Effector CD4-positive, alpha-beta T cell (primary cell): ENCODE measurements at places on chromosomes 16 and 17.

GRCh38 chr17:77674358-77674757, 284.1 kb upstream of the TNRC6C start:
- no peak for DNase-seq

DNA sequence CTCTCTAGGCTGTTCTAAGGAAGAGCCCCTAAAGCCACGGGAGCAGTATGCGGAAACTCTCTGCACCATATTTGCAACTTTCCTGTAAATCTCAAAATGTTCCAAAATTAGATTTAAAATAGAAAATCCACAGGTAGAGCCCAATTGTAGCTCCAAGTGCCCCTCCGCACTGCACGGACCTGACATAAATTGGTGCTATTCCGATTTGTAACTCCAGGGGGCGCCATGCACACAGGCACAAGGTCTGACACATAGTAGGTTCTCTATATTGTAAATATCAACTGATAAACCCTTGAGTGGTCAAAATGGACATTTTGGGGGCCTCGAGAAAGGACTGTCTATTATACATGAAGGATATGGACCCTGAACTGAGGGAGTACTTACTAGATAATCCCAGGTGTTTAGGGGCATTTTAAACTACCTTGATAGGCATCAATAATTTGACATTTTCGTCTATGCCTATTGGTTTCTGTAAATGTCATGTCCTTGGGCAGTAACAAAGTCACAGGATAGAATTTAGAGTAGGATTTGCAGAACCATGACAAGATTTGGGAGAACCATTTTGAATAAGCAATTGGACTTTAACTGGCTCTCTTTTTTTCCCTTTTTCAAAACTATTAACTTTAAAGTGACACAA, 36.6 kb upstream of the TMEM132E start:
- DNase-seq = peak; percentile 44

DNA sequence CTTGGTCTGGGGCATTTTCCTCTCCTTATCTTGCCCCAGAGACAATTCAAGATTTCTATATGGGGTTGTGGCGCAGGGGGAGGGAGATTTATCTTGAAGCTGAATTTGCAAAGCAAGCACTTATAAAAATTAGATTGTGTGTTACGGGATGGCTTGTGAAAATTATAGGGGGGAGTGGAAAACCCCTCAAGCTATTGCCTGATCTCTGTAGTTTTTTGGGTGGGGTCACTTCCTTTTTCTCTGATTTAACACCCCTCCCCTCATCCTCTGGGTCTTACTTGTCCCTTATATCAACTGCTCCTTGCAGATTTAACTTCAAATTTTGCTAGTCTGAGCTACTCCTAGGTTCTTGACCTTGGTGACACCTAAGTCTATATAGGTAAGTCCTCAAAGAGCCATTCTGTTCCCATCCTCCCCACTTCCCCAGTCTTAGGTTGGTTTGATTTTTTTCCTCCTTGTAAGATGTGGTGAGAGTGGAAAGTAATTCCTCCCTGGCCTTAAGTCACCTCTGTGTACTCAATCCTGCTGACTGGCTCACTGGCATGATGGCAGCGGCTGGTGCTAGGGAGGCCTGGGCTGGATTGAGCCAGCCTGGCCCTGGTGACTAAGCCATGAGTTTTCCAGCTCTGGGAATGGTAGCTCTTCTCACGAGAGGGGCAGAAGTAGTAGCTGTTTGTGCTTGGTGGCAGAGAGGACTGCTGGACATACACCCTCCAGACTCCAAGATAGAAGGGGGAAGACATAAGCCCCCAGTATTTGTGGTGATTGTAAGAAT, 2.3 kb downstream of the ARL4D start:
- DNase-seq = no peak

GRCh38 chr17:7479213-7480088, at the start of gene ZBTB4:
Gene ZBTB4 (minus strand): TSS chr17:7479631. CDS start chr17:7466801, 12,830 bp downstream.
- DNase-seq = peak; percentile 60

GRCh38 chr16:14452066-14452465, 178.0 kb downstream of the PARN start:
- no peak for DNase-seq

GRCh38 chr16:51119556-51119955, 31.5 kb downstream of the SALL1 start:
- DNase-seq = no peak

GRCh38 chr17:78289802-78290363, 58.5 kb downstream of the TMEM235 start:
- DNase-seq = peak; percentile 66

- no peak for DNase-seq
Measured at GRCh38 chr16:14310519-14310991, 239.4 kb downstream of the MRTFB start.

GRCh38 chr16:87542531-87543102, 49.8 kb upstream of the ZCCHC14 start:
- no peak for DNase-seq

GRCh38 chr16:27332105-27332504, 18.3 kb downstream of the IL4R start:
- no peak for DNase-seq

DNA sequence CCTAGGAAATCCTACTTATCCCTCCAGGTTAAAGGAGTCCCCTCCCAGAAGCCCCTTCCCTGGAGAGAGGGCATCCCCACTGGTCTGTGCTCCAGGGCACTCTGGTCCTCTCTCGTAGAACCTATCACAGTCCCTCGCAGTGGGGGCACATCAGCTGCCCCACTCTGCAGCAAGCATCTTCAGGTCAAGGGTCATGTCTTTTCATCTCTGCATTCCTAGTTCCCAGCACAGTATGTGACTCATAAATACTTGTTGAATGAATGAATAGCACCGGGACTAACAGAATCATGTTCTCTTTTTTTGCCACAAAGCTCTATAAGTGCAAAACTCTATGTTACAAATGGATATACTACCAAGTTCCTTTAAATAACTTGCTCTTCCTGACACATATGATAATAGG, 36.0 kb downstream of the RNF157 start:
- no peak for DNase-seq

DNA sequence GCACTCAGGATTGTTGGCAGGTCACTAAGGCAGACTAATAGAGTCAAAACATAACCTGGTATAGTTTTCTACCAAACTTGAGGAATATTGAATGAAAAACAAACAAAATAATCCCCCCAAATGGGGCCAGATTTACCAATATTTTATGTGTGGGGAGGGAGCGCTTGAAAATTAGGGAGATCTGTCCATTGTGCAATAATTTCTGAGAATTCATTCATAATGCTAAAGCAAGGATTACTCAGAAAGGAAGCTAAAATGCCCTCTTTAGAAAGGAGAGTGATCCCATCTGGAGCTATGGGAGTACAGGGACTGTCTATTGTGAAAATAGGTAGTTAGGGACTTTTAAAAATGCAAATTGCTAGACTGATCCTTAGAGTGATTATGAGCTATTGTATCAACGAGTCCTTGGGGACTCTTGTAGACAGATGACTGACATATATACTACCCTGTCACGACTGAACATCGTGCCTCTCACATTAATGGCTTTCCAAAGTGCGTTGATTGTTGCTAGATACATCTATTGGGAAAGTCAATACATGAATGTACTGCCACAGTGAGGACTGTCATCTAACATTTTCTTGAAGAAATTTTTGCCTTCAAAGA, 193.6 kb downstream of the AATF start:
- no peak for DNase-seq
